Bronchial epithelial cell (primary cell): ENCODE measurements at places on chromosomes 1 and 21.
A peak's percentile ranks its signal among the peaks of the same experiment; 100 is the strongest.

DNA sequence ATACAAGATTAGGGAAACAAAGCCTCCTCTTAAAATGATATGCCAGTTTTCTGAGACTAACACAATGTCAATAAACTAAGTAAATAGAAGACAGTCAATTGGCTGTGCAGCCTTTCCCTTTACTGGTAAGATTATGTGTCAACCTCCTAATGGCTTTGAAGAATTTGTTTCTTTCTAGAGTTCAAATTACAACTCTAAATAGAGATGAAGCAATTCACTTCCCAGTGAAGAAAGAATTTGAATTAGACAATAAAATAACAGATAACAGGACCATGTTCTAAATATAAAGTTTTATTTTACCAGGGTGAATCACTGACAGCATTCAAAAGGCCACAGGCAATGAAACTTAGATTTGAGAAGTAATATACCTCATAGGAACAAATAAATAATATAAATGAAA is 680.3 kb downstream of the PLA2G4A start:
- DNase-seq: peak; percentile 9

DNA sequence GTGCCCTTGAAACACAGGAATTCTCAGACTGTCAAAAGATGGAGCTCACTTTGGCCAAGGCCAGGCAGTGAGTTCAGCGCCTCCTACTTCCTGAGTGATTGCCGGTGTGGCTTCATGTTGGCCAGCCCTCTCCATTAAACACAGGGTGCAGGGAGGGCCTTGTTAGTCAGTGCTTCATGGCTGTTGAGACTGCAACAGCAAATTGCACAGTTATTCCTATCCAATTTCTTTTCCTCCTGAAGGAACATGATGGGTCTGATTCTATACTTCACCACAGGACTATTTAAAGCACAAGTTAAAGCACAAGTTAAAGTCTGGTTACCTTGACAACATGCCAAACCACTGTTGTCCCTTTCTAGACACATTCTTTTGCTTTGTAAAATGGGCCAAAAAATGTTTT is 156.6 kb downstream of the SIPA1L2 start:
- DNase-seq: no peak

GRCh38 chr1:108611984-108612383 is 48.9 kb downstream of the HENMT1 start:
- DNase-seq: no peak

GRCh38 chr1:209364716-209365115 is 218.8 kb upstream of the CAMK1G start:
- peak; percentile 98 for DNase-seq

DNA sequence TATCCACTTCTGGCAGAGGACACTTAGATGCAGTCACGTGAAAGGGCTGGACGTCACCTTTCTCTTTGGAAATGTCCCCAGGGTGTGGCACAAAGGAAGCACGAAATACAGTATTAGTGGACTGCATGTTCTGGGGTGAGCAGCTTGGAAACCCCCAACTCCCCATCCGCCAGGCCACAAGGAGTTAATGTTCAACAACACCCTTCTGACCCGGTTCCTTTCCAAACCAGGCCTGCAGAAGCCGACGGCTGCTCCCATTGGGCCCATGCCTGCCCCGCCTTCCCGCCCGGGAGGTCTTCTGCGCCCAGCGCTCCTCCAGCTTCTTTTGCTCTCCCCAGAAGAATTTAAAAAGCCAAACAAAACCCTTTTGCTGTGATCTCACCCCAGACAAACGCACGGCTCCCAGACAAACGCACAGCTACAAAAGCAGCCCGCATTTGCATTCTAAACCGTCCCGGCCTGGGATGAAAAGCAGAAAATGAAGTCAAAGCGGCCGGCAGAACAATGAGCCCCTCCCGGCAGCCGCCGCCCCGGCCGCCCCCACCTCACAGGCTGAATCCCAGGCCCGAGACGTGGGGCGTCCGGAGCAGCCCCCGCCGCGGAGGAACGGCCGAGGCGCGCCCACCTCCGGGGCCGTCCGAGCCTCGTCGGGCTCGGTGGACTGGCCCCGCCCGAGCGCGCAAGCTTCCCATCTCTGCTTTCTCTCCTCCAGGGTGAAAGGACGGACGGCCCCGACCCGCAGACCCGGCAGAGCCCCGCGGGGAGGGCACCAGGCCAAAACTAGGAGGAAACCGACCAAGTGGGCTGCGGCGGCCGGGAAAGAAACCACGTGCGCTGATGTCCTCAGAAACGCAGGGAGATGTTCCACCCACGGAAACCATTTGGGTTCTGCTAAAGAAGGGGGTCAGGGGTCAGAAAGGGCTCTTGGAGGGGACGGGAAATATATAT is 101.9 kb downstream of the PLPP3 start:
- DNase-seq: no peak

DNA sequence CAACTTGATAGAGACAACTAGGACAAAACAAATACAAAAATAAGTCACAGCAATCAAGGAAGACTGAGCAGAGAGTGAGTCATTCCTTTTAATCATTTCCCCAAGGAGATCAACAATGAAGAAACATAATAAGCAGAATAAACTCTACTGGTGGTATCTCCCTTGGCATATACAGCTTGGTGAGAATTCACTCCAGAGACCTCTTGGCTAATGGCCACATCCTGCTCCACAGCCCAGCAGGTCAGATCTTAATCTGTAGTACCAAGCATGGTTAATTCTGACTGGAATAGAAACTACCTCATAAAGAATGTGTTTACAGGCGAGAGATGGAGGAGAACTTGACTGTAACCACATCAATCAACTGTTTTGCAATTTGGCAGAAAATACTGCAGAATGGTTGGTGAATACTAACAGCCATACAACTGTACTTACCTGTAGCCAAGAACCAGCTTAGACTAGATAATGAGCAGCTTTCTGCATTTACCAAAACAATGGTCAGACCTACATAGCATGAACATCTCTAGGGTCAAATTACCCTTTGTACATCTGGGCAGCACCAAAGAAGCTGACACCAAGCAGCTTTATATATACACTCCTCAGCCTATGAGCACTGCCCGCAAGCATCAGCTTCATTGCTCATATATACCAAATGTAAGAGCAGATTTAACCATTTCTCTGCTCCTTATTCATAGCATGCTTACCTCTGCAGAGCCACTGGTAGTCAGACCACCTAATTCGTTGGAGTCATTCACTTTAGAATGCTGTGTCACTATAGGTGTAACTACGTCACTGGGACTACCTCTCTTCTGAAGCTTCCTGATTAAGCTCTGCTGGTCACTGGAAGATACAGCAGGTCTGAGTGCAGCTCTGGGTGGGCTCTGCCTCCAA is 51.0 kb downstream of the KIAA0319L start:
- peak; percentile 71 for DNase-seq

DNA sequence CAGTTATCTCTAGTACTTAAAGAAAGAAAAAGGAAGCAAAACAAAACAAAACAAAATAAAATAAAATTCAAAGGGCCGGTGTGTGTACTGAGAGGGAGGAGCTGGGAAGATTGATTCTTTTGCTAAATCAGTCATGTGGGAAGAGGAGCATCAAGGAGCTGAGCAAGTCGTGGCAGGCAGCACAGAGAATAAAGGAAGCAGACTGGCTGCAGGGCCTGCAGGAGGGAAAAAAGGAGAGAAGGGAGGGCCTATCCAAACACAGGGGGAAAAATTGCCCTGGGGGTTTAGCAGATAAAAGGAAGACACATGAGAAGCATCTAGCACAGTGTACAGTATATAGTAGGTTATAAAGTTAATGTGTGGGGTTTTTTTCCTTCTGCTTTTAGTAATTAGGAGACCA is 27.6 kb downstream of the AGO4 start:
- peak; percentile 63 for DNase-seq

GRCh38 chr1:190478149-190479049 is 735 bp upstream of the BRINP3 start:
- DNase-seq: peak; percentile 52

DNA sequence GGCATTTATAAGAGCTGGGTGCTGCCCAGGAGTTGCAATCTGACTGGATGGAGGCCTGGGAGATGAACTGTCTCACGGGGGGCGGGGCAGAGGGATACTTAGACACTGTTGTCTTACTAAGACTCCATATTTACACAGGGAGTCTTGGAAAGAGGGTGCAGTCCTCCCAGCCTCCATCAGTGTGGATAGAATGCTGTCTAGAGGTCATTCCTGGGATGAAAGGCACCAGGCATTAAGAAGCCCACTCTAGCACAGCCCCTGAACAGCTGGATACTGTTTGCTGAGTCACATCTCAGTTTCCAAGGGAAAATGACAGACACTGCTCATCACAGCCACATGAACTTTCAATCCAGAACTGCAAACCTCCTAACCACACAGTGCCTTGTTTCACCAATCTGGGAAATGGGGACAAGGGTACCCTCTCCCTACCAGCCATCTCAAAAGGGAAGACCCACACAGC is 43.3 kb downstream of the SSBP3 start:
- no peak for DNase-seq

GRCh38 chr1:177311111-177311510 is 140.4 kb downstream of the BRINP2 start:
- no peak for DNase-seq

DNA sequence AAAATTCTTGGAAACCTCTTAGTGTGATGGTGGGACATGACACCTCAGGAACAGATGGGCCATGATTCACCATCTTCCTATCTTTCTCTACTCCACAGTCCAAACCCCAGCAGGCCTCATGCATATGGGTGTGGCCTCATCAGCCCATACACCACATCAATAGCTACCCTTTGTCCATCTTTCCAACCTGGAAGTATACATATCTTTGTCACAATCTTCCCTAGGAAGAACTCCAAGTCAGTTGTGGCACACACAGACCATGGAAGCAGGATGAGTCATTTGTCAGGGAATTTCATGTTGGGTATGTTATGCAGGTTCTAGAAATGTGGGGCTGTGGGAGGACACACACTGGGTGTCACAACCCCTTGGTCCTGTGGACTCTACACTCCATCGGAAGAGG is 30.5 kb upstream of the CLCA4 start:
- DNase-seq: peak; percentile 36

GRCh38 chr1:39406533-39407450 is 84.6 kb upstream of the BMP8A start:
- DNase-seq: no peak

- peak; percentile 77 for DNase-seq
These were observed 14.1 kb downstream of the ENTREP3 start for GRCh38 chr1:155241069-155241679.

DNA sequence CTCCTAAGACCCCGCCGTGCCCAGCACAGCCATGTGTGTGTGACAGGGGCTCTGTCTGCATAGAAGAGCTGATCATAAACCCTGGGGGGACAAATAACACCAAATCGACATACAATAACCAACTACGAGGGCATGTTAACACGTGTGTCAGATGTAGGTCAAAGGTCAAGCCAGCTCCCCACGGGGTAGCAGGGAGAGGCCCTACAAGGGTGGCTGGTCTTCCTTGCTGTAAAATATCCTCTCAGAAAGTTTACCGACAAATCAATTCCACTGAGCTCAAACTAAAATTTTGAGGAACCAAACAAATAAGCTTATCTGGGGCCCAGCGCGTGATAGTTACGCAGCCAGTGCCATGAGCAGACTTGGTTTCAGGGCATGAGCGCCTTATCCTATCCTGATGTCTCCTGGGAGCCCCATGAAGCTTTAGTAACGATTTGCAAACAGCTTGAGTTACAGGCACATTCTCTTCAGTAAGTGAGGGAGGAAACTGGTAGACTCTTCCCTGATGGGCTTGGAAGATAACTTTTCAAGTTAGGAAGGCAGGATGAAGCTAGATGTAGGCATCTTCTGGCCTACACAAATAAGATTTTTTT is 2.7 kb upstream of the TMPRSS3 start:
- DNase-seq: no peak

GRCh38 chr1:164794356-164794755 is 235.4 kb downstream of the PBX1 start:
- DNase-seq: peak; percentile 87

DNA sequence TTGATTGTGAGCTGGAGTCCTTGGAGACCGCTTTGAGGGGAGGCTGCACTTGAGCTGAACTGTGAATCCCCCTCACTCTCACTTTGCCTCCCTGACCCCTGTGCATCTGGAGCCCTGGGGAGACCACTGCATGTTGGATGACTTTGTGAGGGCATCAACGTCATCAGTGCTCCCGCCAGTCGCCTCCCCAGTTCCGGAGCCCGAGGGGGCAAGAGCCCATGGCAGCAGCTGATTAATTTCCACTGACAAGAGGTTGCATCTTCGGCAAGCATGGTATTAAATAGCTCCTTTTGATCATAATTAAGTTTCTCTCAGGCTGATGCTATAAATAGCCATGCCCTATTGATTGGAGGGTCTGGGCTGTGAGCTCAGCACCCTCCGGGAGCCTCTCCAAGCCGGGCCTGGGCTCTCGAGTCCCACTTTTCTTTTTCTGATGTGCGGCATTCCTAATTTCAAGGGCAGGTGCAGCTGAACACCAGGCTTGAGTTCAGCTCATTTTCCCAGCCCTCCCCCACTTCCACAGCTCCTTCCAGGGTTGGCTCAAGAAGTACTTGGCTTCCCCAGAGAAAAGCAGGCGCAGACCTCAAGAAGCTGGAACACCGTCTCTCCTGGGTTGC is 33.2 kb downstream of the KCND3 start:
- DNase-seq: no peak

- no peak for DNase-seq
These were observed 30.6 kb downstream of the HYI start for GRCh38 chr1:43422995-43423671.

GRCh38 chr21:41399246-41399800 is 26.7 kb upstream of the MX1 start:
- no peak for DNase-seq

- no peak for DNase-seq
These were observed 301.7 kb upstream of the ESRRG start for GRCh38 chr1:217024911-217025310.

GRCh38 chr1:56819387-56819899 is at the start of gene FYB2:
FYB2 (minus strand) TSS chr1:56819404; CDS start chr1:56819290, 114 bp downstream.
- no peak for DNase-seq

DNA sequence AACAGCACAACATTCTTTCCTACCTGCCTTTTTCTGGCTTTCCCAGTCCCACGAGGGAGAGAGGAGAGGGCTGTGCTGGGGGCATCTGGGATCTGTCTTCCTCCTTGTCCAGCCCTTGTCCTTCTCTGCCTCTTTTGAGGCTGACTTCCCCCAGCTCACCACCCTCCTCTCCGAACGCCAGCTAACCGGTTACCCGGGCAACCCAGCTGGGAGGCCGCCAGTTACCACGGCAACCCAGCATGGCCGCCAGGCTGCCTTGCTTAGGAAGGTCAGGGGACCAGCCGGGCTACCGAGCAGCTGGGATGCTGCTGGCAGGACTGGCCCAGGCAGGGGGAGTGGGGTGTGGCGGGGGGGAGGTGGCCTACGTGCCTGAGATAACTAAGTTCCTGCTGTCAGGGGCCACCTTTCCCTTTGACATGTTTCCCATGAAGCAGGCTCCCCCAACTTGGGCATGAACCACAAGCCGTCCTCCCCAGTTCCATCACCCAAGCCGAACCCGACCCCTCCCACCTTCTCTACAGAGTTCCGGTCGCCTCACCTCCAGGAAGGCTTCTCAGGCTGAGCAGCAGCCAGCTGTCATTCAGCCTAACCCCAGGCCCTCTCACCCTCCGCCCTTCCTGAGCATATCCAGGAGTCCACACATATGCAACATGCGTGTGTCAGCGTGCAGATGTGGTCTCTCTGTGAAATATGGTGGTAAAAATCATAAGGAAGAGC is 8.7 kb downstream of the PLEKHA6 start:
- DNase-seq: no peak

GRCh38 chr1:36790191-36790590 is 244.1 kb downstream of the GRIK3 start:
- no peak for DNase-seq

- no peak for DNase-seq
These were observed 9.0 kb downstream of the USP24 start for GRCh38 chr1:55206210-55206609.
